ENCODE measurements at places on chromosomes 4 and X. TPM values are rescaled to one million over a fixed set of nuclear protein-coding genes. Genes with fewer than 3 reads are reported as not detected.

The LRRC66 gene
- 0.33 TPM for total RNA-seq

DNA sequence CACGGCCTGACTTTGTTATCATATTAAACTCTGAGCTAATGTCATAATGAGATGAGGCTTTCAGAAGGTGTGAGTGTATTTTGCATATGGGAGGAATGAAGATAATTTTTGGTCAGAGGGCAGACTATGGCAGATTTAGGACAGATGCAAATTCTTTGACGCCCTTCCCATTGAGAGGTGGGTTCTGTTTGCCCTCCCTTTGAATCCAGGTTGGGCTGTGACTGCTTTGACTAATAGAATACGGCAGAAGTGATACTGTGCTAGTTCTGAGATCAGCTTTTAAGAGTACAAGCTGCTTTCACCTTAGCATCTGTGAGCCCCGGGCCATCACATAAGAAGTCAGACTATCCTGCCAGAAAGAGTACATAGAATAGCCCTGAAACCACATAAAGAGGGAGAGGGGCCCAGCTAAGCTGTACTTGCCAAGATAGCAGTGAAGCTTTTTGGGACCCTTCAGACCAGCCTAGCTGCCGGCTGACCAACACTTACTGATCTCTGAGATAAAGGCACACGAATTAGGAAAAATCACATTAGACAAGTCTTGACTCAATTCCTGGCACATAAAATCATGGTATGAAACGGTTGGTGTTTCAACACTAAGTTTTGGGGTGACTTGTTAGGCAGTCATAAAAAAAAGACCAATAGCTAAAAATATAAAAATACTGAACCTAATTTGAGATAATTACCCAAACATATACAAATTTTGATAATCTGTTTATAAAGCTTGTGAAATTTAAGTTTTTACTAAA, 166.7 kb upstream of the SH3RF1 start:
- no peak overlapping the region for H3K4me3 ChIP-seq
- DNase-seq = no peak
- no peaks in the 10 kb centered on the region for H3K36me3 ChIP-seq
- H3K27ac ChIP-seq = no peak overlapping the region
- H3K4me1 ChIP-seq = no peaks in the 10 kb centered on the region
- H3K27me3 ChIP-seq = no peaks in the 10 kb centered on the region

DNA sequence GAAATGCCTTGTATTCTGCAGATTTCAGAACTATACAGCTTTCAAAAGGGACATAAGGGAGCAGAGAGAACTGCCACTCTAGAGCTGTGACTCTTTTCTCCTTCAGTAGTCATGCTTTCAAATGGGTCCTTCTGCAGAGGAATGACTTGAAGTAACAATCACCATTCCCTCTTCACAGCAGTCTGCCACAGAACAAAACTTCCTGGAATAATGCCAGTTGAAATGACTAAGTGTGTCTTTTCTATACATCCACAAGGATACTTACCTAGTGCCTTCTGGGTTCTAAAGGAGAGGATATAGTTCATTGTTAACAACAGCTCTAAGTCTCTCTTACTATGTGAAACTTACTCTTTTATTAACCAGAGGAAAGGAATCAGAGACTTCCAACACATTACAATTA, 515.4 kb upstream of the ATOH1 start:
- no peak overlapping the region for H3K27ac ChIP-seq
- DNase-seq = no peak
- no peak overlapping the region for H3K4me3 ChIP-seq
- H3K4me1 ChIP-seq = no peaks in the 10 kb centered on the region
- H3K36me3 ChIP-seq = no peaks in the 10 kb centered on the region

- H3K27me3 ChIP-seq = peaks cover 35% of the 10 kb centered on the region
- no peak overlapping the region for H3K4me3 ChIP-seq
- H3K27ac ChIP-seq = no peak overlapping the region
Measured at GRCh38 chr4:6492027-6492590, 19.7 kb upstream of the PPP2R2C start.

The LEF1 gene
- 2.6 TPM for total RNA-seq
